ENCODE measurements at places on chromosomes 3 and 15.

GRCh38 chr15:38554354-38554753, 10.3 kb downstream of the RASGRP1 start:
- DNase-seq: no peak

DNA sequence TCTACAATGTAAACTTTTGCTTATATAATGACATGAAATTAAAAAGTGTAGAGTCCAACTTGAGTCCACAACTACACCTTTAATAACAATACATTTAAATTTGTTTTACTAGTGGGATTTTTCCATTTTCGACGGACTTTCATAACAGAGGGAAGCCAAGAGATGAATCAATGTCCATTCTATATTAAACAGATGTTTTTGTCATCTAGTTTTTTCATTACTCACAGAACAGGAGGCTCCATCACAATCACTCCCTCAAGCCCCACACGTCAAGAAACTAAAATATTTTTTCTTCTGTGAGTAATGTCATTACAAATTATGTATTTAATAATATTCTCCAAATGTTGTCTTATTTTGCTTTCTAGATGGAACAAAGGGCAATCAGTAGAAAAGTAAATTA, 932.9 kb downstream of the ROBO1 start:
- DNase-seq: no peak

GRCh38 chr3:14775011-14775410, 43.8 kb upstream of the FGD5 start:
- no peak for DNase-seq

- no peak for DNase-seq
Observed at GRCh38 chr3:161406594-161407555, 35.6 kb upstream of the SPTSSB start.

DNA sequence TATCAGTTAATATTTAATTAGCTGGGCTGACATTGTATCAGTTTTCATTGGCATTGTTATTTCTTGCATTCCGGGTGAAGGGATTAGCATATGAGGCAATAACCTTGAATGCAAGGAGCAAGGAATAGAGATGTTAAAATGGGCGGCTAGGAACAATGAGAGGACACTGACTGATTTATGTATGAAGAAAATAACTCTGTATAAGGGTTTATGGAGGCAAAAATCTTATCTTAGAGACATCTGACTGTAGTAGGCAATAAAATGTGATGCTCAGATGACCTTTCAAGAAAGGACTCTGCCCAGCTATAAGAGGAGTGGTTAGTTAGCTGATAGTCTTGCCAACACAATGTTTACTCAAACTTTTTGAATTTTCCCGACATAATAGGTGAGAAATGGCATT, 158.3 kb downstream of the EFHB start:
- DNase-seq: no peak

DNA sequence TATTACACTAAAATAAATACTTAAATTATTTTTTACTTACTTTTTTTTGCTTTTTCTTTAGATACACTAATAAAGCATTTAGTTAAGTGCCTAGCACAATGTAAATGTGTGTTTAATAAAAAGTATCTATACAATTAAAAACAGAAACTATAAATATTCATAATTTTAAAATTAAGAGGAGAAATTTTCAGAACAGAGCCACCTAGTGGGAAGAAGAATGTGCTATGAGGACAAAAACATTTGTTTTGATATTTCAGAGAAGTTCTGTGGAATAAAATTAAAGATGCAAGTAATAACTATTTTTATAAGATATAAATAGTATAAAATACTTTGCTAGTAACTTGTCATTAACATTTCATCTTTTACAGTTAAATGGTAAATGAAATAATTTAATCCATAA, 33.6 kb upstream of the PLSCR5 start:
- no peak for DNase-seq

- DNase-seq: peak; percentile 2
Observed at GRCh38 chr3:82329300-82329699, 567.9 kb upstream of the GBE1 start.

DNA sequence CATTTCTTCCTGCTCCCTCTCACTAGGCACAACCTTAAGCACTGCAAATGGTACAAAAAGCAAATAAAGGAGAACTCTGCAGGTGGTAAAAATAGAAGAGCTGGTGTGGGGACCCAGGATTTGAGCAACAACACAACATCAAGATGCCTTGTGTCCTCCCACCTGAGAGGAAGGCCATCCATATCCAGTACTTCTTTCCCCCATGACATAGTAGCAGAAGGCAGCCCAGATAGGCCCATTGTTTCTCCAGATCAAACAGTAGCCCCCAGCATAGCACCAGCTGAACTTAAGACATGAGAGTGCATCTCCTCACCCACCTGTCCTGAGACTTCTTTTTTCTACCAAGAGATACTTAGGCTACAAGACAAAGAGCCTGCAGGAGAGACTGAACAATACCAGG, 180.5 kb downstream of the GOLGA6L6 start:
- DNase-seq: no peak

DNA sequence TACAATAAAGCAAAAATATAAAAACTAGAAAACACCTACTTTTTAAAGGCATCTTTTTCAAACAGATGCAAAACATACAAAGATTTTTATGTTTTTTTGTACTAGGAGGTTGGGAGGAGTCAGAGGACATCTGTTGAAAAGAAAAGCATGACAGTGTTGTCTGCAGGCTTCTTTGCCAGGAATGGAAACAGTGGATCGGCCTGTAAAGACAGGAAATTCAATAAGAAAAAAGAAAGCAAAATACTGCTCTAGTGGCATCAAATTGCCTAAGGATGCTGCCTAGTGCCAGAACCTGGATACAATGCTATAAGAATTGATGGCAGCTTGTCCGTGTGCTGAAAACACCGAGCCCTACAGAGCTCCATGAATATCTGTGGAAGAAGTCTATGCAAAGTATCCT, 69.9 kb downstream of the TBC1D5 start:
- no peak for DNase-seq

- no peak for DNase-seq
Observed at GRCh38 chr3:100020876-100021644, 93.2 kb downstream of the FILIP1L start.

DNA sequence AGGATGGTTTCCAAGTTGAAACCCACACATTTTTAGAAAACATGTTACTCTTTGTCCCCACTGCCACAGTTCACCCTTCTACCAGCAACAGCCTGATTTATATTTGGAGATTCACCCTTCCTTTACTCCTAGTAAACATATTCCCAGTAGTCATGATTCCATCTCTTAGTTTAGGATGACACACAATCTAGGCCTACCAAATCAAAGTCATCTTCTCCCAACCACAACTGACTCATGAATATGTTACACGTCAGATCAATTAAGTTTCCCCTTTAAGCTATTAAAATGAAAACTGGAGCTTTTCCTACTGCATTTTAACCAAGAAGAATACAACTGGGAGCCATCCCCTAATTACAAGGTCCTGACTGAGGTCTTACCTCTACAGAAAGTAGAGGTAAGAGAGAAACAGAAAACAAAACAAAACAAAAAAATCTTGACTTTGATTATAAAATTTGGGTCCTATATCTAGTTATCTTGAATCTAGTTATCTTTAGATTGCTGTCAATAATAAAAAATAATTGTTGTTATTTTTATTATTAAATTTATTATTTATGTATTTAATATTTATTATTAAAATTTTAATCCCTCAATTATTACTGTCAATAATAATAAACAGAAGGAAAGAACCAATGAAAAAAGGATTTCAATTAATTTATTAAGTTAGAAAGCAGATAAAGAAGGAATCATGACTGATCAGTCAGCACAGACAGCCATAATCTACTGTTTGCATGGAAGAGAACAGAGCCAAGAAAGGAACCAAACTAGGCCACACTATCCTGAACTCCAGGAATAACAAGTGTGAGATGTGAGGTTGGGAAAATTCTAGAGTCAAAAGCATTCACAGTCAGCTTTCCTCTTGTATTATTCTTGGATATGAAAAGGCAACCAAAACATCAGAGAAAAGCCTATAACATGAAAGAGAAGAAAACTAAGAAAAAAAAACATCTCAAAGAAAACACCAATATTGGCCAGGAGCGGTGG, 12.5 kb downstream of the DPH6 start:
- DNase-seq: no peak

DNA sequence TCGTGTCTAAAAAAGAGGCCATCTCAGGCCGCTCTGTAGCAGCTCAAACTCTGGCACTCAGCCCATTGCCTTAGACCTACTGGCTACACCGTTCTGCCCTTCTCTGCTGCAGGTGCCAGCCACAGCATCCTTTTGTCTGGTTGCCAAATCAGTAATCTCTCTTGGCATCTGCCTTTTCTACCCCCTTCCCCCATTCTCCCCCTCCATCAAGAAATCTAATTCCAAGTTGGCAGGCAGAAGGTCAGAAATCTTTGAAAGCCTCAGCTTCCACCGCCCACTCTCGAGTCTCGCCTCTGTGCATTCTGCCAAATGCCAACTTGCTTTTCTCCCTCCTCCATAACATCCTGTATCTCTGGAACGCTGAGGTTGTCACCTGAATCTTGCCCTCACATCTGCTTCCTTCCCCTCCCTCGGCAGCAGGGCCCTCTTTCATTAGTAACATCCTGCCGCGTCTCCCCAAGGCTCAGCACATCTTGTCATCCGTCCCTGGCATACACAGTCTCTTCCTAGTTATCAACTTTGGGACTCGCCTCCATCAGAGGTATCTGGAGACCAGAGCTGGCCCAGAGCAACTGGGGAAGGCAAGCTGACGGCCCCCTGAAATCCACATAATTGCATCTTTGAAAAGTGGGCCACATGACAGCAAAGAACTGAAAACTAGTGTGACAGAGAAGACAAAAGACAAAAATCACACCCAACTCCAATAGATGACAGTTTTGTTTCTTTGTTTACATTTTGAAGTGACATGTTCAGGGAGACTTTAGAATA, 312.0 kb upstream of the CCDC54 start:
- DNase-seq: no peak

DNA sequence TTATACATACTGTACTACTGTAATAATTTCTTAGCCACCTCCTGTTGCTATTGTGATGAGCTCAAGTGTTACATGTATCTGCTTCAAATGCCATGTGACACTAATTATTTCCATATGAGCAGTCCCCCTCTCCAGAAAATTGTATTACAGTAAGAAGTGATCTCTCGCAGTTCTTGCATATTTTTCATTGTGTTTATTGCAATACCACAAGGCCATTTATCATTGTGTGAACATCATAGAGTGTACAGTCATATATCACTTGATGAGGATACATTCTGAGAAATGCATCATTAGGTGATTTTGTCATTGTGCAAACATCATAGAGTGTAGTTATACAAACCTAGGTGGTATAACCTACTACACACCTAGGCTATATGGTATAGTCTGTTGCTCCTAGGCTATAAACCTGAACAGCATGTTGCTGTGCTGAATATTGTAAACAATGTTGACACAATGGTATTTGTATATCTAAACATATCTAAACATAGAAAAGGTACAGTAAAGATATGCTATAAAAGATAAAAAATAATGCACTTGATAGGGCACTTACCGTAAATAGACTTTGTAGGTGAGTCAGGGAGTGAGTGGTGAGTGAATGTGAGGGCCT, 189.6 kb upstream of the MLF1 start:
- no peak for DNase-seq

DNA sequence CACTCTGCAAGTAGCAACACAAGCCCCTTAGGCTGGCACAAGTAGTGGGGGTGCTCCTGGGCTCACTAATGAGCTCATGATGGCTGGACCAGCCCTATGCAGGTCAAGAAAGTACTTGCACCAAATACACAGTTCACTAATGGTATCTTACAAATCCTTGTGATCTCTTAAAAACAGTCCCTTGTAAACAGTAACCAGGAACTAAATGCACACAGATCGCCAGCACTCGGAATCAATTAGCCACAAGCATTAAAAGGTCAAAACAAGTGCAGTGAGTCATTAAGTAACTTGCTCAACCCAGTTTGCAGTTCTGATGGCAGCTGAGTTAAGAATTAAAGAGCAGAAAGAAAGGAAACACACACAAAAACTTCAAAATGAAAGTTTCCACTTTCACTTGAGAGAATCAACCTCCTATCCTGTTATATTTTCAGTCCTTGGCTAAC, 43.2 kb downstream of the ARHGEF3 start:
- DNase-seq: peak; percentile 86

DNA sequence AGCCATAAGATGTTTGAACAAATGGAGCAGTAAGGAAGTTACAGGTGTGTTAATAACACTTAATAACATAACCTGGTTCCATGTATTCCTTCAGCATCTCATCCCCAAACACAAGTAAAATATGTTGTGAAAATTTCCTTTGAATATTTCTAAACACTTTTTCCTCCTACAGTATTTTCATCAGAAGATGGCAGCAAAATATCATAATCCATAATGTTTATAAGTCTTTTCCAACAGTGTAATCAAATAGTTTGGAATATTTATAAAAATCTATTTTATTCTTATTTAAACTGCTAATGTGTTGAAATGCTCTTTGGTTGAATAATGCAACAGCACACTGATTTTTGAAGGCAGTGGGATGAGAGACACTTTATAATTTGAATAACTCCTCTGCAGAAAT, 1020.5 kb downstream of the OTOL1 start:
- no peak for DNase-seq

- DNase-seq: no peak
Observed at GRCh38 chr3:27642796-27643195, 79.3 kb downstream of the EOMES start.

- DNase-seq: no peak
Observed at GRCh38 chr3:184832044-184832443, 20.1 kb downstream of the VPS8 start.

- DNase-seq: no peak
Observed at GRCh38 chr3:116453666-116454346, 8.5 kb upstream of the LSAMP start.

DNA sequence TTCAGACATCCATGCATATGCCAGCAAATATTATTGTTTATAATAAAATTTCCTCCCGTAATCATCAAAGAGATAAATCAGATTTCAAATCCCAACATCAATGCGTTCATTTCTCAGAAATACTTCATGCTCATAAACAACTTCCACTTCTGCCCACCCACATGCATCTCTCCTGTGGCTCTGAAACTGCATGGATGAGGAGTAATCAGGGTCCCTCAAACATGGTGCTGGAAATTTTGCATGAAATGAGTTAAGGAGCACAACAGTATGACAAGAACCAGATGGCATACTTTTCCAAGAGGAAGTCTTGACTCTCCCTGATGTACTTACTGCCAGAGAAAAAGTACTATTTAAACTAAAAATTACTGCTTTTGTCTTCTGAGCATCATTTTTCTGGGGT, 26.9 kb upstream of the MFSD1 start:
- DNase-seq: peak; percentile 38
